Cerebellar cortex (tissue), 1 donor: ENCODE measurements at places on chromosomes 4 and X.

DNA sequence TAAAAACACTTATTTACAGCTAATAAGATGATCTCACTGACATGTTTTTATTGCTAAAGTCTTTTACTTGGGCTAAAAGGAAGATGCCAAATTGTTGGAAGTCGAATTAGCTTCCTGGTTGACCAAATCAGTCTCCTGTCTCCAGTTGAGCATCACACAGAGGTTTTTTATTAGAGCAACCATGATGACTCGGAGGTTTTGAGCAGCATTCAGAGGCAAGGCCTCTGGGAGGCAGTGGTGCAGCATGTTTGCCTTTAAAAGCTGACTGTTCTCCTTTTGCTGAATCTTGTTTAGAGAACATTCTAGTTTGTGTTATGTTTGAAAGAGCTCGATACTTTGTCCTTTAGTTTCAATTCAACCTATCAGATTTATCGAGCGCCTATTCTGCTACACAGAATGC lies 2.1 kb downstream of the UCHL1 start:
- DNase-seq: peak; percentile 73

DNA sequence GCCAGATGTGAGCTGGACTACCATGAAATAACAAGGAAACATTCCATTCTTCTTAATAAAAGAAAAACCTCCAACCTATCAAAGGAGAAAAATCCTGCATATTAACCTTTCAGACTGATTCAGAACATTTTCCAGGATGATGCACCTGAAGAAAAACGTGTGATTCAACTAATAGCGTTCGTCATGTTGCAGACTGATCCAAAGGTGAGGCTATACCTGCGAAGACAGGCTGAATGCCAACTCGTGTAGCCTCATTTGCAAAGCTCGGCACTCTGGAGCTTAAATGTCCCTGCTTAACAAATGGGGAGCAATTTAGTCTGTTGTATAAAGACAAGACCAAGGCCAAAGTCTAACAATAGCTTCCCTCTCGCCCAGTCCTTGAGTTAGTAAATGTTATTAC lies 172.0 kb upstream of the NOCT start:
- no peak for DNase-seq

GRCh38 chrX:154329294-154329693 lies 33.7 kb downstream of the TKTL1 start:
- DNase-seq: no peak

DNA sequence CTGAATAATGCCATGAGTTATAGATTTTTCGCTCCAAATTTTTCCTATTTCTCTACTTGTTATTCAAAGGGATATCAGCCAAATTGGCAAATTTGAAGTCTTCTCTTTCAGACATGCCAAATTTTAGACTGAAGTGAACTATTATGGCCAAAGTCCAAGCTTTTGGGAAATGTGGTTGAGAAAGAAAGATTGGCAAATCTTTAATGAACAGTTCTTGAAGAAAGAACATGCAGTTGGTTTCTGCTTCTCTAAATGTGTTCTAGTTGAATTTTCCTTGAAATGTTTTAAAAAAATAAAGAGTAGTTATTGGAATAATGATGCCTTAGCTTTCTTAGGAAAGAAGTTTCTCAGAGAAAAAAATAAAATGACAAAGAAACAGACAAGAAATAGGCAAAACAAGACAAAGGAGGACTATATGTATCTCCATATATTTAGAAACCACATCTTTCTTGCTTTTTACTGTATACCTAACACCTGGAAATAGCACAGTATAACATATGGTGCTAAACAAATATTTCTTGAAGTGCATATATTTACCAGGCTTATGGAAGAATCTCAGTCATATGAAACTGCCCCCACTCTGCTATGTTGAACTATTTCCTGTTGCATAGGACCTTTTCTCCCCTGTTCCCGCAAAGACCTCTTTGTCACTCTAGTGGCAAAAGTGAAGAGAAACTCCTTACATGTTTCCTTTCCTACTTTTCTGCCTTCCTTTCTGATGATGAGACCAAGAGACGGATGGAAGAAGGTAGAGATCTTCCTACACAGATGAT lies 250.0 kb downstream of the ARHGAP24 start:
- DNase-seq: no peak

DNA sequence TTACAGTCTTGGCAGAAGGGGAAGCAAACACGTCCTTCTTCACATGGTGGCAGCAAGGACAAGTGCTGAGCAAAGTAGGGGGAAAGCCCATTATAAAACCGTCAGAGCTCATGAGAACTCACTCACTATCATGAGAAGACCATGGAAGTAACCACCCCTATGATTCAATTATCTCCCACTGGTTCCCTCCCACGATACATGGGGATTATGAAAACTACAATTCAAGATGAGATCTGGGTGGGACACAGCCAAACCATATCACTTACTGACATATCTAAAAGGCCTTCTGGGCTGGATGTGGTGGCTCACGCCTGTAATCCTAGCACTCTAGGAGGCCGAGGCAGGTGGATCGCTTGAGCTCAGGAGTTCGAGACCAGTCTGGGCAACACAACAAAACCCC lies 117.1 kb upstream of the USP9X start:
- DNase-seq: no peak

DNA sequence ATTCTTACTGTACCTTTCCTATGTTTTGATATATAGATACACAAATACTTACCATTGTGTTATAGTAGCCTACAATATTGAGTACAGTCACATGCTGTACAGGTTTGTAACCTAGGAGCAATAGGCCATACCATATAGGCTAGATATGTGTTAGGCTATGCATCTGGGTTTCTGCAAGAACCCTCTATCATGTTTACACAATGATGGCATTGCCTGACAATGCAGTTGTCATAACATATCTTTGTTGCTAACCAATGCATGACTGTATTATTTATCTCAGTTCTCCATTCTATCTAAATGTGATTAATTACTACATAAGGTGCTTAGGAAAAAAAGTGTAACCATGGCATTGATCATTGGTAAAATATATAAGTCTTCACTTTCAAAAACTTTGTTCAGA lies 10.0 kb upstream of the SPCS3 start:
- no peak for DNase-seq

DNA sequence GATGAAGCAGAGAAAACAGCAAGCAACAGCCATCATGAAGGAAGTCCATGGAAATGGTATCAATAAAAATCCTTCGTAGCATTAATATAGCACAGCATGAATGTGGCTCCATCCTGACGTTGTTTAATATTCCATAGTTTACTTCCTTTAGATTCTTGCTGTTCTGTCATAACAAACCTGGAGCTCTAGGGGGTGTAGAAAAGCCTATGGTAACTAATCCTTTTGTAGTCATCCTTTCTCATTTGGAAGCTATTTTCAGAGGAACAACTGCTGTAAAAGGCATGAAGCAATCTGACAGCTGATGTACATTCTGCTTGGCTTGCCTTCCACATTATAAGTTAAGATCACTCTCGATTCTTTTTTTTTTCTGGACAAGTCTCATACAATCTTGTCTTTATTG lies 914 bp downstream of the MYOZ2 start:
- no peak for DNase-seq

DNA sequence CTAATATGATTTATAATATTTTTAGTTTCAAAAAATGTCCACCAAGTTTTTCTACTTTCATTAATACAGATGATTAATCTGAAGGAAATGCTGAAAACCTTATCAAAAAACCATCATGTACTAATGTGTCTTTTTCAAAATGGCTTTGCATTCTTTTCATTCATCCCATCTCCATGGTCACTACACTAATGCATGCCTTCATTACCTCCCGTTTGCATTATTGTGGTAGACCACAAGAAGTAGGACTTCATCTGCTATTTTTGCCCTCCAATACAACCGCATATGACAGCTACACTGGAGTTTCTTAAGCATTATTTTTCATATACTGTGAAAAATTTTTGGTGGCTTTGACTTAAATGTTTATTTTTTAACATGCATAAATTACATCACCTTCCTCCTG lies 37.9 kb upstream of the FSTL5 start:
- DNase-seq: no peak

GRCh38 chr4:26594778-26595177 lies 10.9 kb downstream of the TBC1D19 start:
- DNase-seq: no peak

DNA sequence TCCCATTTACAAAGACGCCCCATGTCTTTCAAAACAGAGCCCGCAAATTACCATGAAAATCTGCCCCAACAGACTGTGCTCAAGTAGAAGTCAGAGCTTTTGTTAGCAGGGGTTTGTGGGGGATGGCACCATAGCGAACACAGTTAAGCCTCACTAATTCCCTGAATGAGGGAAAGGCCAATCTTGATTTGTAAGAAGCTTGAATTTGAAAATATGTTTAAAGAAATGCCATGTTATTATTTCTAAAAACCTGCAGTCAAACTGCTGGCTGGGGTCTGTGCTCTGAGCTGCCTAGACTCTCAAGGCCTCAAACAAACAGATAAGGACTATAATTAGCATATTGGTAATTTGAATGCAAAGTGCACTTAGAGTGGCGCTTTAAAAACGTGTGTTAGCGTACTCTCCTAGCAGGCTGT lies 9.4 kb upstream of the PAK3 start:
- no peak for DNase-seq

DNA sequence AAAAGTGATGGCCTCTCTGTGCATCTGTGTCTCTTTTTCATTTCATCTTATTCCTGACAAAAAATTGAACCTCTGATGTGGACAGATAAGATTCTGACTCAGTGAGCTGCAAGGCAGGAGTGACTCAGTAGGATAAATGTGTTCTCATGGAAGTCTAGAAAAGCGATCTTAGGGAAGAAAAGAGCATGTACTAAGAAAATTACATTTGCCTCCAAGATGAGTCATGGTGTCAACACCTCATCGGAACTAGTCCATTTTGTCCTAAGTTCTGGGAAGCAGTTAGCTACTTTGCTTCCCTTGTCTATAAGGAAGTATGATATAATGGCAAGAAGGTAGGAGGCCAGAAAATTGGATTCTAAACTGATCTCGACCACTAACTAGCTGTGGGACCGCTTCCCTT lies 83.5 kb upstream of the AFF2 start:
- DNase-seq: no peak

DNA sequence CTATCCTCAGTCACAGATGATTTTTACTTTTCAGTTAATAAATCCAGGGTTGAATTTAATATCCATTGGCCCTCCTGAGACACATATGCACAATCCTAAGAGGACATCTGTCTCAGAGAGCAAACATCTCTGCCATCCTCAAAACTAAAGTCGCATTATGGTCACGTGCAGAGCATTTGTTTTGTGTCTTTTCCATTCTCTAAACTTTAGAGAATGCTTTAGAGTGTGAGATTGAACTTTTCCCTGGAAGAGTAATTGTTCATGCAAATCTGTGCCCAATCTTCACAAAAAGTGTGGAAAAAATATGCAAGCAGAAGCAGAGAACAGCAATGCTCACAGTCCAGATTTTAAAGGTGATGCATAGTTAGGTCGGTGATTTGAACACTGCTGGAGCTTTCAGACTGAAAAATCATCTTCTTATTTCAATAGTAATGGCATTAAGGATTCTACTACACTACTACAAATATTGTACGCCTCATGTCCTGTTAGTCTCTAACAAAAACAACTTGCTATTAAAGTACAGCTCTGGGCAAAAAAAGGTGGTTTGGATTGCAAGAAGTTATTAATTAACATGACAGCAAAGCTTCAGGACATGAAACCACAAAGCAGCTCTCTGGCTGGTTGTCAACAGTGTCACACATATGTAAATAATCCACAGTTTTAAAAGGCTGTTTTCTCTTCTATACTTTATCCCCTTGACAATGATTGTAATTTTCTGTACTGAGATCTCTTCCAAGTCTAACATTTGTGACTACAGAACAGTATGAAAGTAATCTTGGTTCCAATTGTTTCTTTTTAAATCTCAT lies 19.9 kb downstream of the DCHS2 start:
- no peak for DNase-seq

DNA sequence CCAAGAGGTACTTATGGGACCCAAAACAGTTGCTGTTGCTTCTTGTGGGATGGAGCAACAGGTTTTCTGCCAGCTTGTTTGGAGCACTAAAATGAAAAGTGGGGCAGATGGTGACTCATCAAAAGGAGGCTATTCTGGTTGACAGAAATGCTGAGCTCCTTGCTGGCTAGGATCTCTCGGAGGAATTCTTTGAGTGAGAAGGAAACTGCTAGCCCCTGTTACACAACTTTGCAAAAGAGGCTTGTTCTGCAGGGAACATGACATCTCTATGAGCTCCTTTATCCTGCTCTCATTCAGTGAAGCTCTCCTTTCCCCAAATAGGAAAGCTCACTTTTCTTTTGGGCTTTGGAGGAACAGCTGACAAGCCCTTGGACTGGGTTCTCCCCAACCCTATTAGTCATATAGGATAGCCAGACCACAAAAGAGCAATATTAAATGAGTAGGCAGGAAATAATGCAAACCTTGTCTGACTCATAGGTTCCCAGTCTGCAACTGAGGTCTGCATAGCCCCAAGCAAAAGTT lies 108.3 kb downstream of the CDS1 start:
- no peak for DNase-seq

DNA sequence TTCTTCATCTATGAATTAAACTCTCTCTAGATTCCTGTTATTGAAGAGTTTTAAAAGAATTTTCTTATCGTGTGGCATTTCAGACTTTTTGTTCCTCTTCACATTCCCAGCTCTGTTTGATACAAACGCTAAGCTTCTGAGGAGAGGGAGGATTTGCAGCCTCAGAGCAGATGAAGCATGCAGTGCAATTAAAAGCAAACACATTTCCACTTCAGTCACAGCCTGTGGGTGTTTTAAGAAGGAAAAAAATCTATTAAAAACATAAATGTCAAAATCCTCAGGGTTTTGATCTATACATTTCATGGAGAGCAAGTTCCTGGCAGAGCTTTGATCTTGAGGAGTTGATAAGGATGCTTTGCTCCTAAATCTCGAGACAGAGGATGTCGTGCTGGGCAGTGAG lies 442.4 kb upstream of the BOD1L1 start:
- no peak for DNase-seq

- DNase-seq: peak; percentile 64
Measured at GRCh38 chr4:141081921-141082395, 51.3 kb downstream of the RNF150 start.

- no peak for DNase-seq
Measured at GRCh38 chr4:159563257-159563656, 460.4 kb downstream of the RAPGEF2 start.

DNA sequence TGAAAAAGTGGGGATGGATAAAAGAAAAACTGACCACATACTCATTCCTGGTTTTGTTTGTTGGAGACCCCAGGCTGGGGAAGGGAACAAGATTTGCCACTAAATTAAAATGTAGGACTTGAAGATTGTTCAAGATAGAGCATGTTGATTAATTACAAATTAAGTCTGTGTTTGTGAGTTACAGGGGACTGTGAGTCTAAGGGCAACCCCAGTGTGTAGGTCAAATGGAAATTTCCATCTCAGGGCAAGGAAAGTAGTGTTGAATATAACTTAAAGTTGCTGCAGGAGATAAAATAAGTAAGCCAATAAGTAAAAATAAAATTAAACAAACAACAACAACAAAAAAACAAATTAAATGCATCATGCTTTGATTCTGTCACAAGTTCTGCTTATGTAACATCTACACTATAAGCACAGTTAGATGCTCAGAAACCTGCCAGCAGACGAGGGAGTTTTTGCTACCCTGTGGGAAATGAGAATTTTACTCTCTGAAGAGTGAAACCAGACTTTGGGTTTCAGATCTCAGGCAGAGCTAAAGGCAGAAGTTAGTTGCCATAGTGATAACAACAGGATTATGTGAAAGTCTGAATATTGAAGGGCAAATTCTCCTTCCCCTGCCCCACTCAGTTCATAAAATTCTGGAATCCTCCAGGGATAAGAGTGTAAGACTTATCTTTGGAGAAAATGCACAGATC lies 352.3 kb downstream of the GRXCR1 start:
- no peak for DNase-seq
